CD4-positive, alpha-beta T cell treated with Interleukin-4 for 4 hours (primary cell): ENCODE measurements at places on chromosomes 7 and 10.

DNA sequence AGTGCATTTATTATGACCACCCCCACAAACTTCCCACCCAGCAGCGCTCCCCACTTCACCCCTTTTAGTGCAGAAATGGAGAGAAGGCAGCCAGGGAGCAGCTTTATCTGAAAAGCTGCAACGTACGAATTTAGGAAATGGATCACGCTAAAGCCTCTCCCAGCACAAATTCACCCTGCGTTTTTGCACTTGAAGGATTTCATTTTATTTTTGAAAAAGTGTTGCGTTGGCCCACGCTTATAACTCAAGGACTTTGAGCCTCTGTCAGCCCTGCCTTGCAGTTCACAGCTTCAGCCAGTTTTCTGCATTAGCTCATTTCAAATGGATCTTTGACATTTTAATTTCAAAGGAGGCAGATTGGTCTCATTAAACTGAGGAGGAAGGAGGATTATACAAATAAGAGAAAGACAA lies 556.1 kb downstream of the KCNMA1 start:
- DNase-seq, result no peak

DNA sequence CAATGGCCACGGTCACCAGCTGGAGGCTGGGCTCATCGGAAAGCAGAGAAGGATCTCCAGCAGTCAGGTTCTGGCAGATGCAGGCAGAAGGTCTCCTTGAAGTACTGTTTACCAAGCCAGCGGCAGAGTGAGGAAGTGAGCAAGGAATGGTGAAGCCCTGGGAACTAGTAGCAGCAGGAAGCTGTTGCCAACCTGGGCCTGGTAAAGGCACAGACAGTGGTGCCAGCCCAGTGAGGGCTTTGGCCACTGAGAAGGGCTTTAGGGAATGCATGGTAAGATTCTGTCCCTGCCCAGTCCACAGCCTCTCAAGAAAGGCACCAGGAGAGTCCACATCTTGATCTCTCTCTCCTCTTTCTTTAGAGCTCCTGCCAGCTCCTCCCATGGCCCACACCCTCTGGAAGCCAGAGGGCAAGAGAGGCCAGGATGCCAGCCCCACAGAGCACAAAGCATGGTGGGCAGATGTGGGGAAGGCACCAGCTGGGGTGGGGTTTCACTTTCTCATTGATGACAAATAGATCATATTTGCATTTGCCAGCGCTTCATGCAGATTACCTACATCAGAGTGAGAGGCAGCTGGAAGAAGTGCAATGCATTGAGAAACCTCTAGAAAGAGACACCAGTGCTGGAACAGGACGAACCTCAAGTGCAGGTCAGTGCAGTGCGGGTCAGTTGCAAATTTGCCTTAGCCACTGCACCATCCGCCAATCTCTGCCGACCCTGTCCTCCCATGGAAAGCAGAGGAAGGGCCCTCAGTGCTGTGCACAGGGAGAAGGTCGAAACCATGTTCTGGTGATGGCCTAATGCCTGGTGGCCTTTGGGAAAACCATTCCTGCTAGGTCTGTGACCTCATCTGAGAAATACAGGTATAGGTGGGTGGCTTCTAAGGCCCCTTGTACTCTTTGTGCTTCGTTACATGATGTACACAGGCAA lies 667.8 kb upstream of the MKI67 start:
- DNase-seq, result no peak

GRCh38 chr10:68083953-68084352 lies 8.9 kb upstream of the HERC4 start:
- DNase-seq, result no peak

GRCh38 chr10:131750973-131751826 lies 149.6 kb upstream of the PPP2R2D start:
- no peak for DNase-seq

DNA sequence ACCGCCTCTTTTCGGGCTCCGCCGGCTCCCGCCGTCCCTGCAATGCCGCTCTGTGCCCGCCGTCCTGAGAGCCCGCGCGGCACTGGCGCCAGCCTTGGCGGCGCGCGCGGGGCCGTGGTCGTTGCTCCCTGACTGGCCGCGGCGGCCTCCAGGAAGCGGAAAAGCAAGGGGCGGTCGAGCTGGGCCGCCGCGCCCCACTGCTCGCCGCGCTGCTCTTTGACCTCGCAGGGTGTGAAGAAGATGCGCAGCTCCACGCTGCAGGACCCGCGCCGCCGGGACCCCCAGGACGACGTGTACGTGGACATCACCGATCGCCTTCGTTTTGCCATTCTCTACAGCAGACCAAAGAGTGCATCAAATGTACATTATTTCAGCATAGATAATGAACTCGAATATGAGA lies at the start of gene CDC14C:
Gene CDC14C (plus strand): TSS at position 115 of the 400 bp plus-strand sequence. CDS start 126 bp downstream, at position 241.
- DNase-seq, result no peak

- DNase-seq, result no peak
Measured at GRCh38 chr7:122161628-122162027, 17.6 kb upstream of the AASS start.

DNA sequence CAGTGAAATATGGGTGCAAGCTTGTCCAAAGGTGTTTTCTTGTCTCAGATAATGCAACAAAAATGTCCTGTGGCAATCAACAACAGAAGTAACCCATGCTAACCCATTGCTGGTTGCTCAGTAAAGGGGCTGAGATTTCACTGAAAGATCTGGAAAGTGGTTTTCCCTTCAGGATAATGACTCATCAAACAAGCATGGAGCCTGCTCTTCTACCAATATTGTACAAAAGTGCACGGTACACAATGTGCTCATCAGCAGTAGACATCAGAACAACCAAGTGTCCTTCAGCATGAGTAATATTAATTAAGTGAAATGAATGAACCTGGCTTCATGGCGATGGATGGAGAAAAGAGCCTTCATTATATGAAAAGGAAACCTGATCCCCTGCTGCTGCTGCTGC lies 287.1 kb upstream of the NEBL start:
- no peak for DNase-seq

GRCh38 chr7:47405286-47405904 lies 176.5 kb downstream of the TNS3 start:
- no peak for DNase-seq

- no peak for DNase-seq
Measured at GRCh38 chr7:148588670-148589131, 1.9 kb upstream of the C7orf33 start.
